ENCODE measurements at places on chromosomes 2 and 18.

- DNase-seq = no peak
These were observed 950 bp downstream of the KLHL30 start for GRCh38 chr2:238139196-238140039.

GRCh38 chr18:76557026-76557575, 62.1 kb upstream of the ZNF516 start:
- no peak for DNase-seq

- no peak for DNase-seq
These were observed 788.3 kb upstream of the SALL3 start for GRCh38 chr18:78191276-78191675.

DNA sequence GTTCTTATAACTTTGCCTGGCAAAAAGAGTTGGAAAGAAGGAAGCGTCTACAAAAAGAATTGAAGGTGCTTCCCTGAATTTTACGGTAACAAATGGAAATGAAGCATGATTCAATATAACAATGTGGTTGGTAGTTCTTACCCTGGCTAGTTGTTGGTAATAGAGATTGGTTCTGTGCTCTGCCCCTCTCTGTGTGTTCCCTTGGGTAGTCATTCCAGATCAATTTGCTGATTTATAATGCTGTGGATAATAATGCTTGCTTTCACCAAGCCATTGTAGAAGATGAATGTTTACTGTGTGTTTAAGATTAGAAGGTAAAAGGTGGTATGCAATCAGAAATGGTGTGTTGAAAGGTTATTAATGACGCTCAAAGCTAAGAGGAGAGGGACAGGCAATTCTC, 577.8 kb upstream of the NXPH2 start:
- no peak for DNase-seq

- no peak for DNase-seq
These were observed 25.2 kb downstream of the CASP8 start for GRCh38 chr2:201285499-201285898.

DNA sequence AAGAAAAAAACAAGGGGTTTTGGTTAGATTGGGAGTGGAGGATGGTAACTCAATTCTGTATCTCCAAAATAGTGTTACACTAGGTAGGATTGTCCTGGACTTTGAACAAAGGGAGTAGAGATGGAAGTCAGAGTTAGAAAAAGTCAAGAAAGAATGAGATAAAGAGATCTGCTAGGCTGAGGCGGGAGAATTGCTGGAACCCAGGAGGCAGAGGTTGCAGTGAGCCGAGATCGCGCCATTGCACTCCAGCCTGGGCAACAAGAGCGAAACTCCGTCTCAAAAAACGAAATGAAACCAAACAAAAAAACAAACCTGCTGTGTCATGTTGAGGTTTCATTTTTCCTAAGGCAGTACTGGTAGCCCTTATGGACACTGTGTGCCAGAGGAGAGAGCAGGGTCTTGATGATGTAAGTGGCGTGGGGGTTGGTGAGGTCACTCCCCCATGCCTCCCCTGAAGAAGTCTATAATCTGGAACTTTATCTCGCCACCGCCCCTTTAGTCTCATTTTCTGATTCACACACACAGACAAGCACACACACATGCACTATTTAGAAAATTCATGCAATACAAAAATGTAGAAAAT, 10.5 kb downstream of the DRC1 start:
- DNase-seq = no peak

- DNase-seq = no peak
These were observed 108.5 kb upstream of the UNC80 start for GRCh38 chr2:209663139-209663538.

DNA sequence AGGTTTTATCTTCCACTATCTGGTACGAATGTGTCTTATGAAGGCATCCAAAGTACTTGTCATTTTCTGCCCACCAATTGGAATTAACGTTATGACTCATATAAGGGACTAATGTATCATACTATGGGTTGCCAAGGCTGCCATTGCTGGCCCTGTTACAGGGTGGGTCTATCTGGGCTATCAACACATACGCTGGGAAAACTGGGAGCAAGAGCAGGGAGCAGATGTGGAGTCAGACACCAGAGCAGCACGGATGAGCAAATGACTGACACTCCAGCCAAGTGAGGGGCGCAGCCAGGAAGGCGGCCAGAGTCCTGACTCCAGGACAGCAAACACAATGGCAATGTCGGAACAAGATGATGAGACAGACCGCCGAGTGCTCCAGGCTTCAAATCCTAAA, 145.9 kb downstream of the COPS8 start:
- no peak for DNase-seq

GRCh38 chr2:203461746-203462145, 73.4 kb downstream of the RAPH1 start:
- DNase-seq = no peak

DNA sequence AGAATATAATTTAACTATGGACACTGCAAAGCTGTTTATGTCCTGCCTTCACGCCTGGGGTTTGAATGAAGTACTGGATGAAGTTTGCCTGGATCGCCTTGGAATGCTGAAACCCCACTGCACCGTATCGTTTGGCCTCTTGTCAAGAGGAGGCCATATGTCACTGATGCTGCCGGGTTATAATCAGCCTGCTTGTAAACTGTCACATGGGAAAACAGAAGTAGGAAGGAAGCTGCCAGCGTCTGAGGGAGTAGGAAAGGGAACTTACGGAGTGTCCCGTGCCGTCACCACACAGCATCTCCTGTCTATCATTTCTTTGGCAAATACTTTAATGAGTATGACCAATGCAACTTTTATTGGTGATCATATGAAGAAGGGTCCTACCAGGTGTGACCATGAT, 105.8 kb downstream of the WDR7 start:
- DNase-seq = no peak

- no peak for DNase-seq
These were observed 58.6 kb upstream of the CCDC195 start for GRCh38 chr2:224774735-224775134.

DNA sequence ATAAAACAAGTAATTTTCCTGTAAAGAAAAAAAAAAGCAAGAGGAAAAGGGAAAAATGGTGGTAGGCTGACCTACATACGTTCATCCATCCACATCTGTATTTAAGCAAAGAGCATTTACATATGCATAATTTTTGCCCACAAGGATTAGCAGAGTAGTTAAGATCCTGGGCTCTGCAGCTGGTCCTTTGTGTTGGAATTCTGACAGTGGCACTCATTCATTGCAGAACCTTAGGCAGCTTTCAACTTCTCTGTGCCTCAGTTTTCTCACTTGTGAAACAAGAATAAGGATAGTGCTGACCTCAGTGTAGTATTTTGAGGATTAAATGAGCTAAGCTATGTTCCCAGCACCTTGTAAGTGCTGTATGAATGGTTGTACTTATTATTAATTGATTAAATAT, 211.3 kb downstream of the ARL4C start:
- no peak for DNase-seq

DNA sequence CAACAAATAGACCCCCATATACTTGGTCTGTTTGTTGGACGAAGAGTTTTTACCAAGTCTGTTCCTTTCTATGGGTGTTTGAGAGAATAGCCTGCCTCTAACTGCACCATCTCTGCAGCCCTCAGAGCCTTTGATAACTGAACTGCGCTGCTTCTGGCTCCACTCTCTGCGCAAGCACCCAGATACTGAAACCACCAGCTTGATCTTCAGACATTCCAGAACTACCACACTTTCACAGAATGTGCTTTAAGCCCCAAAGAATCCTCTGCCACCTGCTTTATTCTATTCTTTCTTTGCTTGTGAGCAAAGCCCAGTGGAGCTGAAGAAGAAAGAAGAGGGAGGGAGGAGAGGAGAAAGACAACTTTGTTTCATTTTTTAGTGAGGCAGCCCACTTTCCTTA, 380.7 kb downstream of the BCL11A start:
- no peak for DNase-seq

- no peak for DNase-seq
These were observed 66.9 kb upstream of the CYP26B1 start for GRCh38 chr2:72214429-72215143.

- DNase-seq = no peak
These were observed 61.2 kb downstream of the NGEF start for GRCh38 chr2:232951891-232952290.

GRCh38 chr2:38248255-38248654, 128.8 kb downstream of the ATL2 start:
- no peak for DNase-seq

GRCh38 chr2:441258-442022, 153.5 kb upstream of the ALKAL2 start:
- no peak for DNase-seq

DNA sequence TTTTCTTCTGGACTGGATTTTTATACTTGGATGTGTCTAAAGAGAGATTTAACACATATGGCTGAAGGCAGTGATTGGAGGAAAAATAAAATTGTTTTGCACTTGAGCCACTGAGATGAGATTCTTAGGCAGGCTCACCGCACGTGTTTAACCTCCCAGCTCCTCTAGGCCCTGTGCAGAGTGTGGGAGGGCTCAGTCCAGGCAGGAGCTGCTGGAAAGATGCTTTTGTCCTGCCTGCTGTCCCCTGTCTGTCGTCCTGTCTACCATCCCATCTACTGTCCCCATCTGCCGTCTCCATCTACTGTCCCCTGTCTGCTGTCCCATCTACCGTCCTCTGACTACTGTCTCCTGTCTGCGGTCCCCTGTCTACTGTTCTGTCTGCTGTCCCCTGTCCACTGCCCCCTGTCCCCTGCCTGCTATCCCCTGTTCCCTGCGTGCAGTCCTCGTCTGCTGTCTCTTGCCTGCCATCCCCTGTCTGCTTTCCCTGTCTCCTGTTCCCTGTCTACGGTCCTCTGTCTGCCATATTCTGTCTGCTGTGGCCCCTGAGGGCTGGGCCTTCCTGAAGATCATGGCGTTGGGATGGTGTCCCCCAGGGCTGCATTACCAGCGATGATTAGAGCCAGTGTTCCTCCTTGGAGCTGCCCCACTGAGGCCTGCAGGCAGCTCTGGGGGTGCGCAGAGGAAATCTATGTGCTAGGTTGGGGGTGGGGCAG, 43.7 kb upstream of the HS6ST1 start:
- no peak for DNase-seq

DNA sequence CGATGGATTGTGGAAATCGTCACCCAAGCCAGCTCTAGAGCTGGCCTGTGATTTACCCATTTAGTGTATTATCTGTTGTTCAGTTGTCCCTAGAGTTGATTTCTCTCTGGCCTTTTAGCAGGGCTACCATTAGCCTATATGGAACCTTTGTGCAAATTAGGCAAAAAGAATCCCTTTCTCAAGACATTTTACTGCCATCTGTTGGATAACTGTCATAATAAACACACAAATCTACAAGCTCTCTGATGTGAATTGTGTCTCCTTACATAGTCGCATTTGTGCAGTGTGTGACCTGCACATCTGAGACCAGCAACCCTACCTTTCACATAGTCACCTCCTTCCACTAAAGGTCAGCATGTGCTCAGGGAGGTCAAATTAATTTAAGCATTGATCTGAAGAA, 34.0 kb downstream of the LOXHD1 start:
- no peak for DNase-seq

DNA sequence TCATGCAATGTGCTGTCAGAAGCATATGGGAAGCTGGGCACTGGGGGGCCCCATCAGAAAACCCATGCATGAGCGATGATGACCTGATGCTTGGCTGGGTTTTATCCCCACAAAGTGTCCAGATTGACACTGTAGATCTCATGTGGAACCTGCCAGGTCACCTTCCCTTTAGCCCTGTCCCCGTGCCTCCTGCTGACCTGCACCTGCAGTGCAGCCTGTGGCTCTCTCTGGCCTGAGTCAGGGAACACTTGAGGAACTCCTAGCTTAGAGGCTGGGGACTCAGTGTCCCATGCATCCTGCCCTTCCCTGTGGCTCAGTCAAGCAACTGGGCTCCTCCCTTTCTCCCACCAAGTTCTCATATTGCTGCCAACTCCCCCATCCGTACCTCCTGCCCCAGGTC, 57.7 kb downstream of the PDCL3 start:
- no peak for DNase-seq
